ENCODE measurements at places on chromosomes 16 and 17.

GRCh38 chr17:72116661-72117521 lies 3.9 kb upstream of the SOX9 start:
- DNase-seq, result no peak

GRCh38 chr16:89873109-89873971 lies at the start of gene TCF25:
TSS of gene TCF25 (plus strand) at chr16:89873592. CDS start at chr16:89873668, 76 bp downstream.
- DNase-seq, result peak; percentile 77

- DNase-seq, result no peak
Observed at GRCh38 chr16:69796285-69797118, 34.4 kb downstream of the WWP2 start.

- DNase-seq, result no peak
Observed at GRCh38 chr16:84836234-84836647, 16.5 kb downstream of the CRISPLD2 start.

GRCh38 chr17:26809033-26809432 lies 484.9 kb upstream of the WSB1 start:
- no peak for DNase-seq

- no peak for DNase-seq
Observed at GRCh38 chr17:41284043-41284442, 8.5 kb downstream of the KRTAP9-7 start.

DNA sequence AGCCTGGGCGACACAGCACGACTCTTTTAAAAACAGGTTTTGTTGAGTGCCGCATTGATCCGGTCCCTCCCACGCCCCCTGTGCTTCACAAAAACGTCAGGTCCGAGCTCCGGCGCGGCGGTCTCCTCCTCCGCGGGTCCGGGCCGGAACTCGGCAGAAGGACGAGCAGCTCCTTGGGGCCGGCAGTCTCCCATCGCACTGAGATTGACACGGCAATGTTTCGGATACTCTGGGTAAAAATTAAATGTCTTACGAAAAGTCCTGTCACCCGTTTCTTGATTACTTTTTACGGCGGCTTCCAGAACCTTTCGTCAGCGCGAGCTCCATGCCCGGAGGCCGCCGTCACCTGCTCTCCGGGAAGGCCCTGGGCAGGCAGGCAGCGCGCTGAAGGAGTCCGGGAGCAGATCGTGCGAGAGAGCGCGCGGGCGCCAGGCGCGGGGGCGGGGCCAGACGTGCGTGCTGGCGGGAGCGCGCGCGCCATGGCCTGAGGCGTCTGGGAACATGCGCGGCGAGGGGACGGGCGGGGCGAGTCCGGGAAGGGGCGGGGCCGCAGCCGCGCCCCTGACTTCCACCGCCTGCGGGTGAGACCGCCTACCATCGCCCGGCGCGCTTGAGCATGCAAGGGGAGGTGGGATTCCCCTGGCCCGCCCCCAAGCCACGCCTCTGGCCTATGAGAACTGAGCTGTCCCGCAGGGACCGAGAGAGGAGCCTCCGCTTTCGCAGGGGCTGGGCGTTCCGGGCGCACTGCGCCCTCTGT lies 11.7 kb upstream of the SRL start:
- DNase-seq, result peak; percentile 100

DNA sequence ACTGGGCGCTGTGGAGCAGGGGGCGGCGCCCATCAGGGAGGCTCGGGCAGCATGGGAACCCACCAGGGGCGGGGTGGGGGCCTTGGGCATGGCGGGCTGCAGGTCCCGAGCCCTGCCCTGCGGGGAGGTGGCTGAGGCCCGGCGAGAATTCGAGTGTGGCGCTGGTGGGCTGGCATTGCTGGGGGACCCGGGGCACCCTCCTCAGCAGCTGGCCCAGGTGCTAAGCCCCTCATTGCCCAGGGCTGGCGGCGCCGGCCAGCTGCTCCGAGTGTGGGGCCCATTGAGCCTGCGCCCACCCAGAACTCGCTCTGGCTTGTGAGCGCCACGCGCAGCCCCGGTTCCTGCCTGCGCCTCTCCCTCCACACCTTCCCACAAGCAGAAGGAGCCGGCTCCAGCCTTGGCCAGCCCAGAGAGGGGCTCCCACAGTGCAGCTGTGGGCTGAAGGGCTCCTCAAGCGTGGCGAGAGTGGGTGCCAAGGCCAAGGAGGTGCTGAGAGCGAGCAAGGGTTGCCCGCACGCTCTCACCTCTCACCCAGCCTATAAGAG lies 5.9 kb downstream of the ALDH3A2 start:
- DNase-seq, result no peak

GRCh38 chr16:24504472-24505345 lies 34.7 kb upstream of the RBBP6 start:
- DNase-seq, result no peak

- no peak for DNase-seq
Observed at GRCh38 chr17:6780886-6781285, 4.9 kb downstream of the FBXO39 start.

GRCh38 chr17:21119247-21119918 lies 7.4 kb upstream of the DHRS7B start:
- DNase-seq, result peak; percentile 21

DNA sequence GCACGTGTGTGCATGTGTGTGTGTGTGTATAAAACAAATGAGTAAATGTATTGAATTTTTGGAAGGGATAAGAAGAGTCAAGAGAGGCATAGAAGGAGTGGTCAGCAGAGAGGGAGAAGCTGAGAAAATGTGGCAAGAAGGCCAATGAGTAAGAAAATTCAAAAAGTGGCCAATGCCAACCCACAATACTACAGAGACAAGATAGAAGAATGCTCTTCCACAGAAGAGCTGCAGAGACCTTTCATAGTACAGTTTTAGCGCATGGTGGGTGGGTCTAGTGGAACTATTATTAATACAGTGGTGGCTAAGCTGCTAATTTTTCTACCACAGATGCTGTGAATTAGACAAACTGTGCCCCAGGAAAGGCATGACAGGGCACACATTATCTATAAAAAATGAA lies 233.5 kb downstream of the NTN1 start:
- DNase-seq, result no peak

DNA sequence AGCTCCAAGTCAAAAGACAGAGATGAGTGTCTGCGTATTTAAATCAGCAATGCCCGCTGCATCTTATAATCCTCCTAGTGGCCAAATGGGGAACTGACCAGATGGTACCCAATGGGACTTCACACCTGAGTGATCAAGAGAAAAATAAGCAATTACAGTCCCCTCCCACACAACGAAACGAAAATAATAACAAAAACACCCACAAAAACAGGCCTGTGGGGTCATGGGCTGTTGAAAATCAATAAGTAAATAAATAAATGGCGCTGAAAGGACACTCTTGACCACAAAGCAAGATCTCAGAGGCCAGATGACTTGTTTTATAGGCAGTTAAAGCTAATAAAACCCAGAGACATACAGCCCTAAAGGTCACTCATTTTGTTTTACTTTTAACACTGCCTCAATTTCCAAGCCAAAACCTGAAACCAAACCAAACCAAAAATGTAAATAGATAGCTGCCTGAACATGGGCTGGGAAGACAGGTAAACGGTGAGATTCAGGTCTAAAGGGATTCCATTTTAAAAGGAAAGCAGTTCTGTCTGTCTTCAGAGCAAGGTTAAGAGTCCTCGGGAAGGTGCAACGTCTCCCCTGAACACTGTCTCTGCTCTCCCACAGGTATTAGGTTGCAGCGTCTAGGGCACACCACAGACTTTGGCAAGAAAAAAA lies 1.3 kb downstream of the ZNF821 start:
- DNase-seq, result peak; percentile 61

DNA sequence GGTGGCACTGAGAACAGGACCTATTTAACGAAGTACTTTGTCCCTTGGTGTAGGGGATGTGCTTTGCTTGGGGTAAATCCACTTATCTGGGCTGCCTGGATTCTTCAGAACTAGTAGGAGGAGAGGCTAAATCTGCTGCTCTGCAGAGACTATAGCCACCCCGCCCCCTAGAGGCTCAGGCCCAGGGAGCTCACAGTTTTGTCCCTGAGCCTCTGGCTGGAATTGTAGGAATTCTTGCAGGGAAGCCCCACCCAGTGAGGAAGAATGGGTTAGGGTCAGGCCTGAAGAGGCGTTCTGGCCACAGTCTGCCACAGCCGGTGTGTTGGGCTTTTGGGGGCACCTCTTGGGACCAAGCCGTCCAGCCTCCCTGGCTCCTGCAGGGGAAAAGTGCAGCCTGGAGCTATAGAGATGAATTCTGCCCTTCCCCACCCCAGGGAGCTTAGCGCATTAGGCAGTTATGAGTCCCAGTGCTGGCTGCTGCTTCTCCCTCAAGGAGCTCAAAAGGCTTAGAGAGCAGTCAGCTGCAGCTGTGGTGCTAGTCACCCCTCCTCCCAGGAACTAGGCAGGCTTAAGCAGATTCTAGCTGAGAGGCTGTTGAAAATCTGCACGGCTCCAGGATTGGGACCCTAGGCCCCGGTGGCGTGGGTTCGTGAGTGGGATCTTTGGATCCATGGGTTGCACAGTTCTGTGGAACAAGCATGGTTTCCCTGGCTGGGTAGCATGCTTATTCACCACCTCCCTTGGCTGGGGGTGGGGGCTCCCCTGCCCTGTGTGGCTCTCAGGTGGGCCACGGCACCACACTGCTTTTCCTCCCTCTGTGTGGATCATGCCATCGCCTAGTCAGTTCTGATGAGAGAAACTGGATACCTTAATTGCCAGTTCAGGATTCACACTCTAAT lies 237.4 kb upstream of the TOM1L1 start:
- no peak for DNase-seq

- DNase-seq, result no peak
Observed at GRCh38 chr16:35221482-35222185, 1762.2 kb downstream of the TP53TG3F start.

DNA sequence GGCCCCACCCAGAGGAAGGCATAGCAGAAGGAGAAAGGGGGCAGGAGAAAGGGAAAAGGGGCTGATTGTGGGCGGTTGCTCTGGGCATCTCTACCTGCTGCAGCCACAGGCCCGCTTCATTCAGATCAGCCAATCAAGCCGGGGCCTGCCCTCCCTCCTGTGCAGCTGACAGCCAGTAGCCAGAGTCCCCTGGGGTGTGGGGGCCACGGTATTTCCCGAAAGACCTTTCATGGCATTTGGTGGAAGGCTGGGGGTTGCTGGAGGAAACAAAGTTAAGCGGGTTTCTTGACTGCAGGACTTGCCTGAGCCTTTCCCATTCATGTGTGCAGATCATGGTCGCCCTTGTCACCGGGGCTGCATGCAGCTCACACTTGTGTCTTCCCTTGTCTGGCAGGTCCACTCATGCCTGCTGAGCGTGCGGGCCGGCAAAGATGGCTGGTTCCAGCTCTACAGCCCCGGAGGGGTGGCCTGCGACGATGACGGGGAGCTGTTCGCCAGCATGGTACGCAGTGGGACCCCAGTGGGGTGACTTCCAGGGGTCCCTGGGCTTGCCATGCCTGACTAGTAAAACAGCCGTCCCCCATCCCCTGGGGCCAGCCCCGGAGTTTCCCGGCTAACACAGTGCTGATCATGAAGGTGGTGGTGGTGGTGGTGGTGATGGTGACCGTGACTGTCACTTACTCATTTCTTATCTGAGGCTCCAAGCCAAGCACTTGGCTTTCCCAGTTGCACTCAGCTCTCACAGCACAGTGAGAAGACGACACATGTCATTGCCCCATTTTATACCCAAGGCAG lies 82.7 kb upstream of the PLCG2 start:
- DNase-seq, result no peak

- no peak for DNase-seq
Observed at GRCh38 chr16:25626172-25626571, 65.6 kb upstream of the HS3ST4 start.

DNA sequence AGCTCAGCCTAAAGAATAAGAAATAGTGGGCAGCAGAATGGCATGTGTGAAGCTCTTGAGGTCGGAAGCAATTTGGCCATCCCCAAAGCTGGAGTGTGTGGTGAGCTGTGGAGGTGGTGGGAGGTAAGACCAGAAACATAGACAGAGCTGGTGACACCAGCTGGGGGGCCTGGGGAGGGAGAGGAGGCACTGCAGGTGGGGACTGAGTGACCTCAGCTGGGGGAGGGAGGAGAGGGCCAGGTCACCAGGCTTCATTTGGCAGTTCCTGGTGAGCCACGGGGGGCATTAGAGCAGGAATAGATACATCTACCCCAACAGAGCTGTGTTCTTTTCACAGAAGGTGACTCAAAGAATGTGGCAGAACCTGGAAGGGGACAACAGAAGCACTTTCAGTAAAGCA lies 31.9 kb downstream of the WFDC1 start:
- no peak for DNase-seq

- no peak for DNase-seq
Observed at GRCh38 chr16:65068151-65068740, 53.6 kb downstream of the CDH11 start.

DNA sequence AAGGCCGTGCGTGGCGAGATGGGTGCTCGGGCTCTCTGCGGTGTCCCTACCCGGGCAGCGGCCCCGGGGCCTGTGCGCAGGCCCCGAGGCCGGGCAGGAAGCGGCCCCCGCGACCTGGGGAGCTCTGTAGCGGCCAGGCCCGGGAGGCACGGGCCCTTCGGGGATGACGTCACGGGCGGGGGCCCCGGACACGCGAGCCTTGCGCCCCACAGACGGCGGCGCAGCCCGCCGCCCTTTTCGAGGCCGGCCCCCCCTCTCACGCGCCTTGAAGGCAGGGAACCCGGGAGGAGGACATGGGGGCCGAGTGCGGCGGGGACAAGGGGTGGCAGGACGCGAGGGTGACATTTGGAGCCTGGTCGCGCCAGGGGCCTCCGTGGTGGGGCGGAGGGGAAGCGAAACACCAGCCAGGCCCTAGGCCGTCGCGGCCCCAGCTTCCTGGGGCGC lies 1.1 kb downstream of the RAI1 start:
- DNase-seq, result no peak

GRCh38 chr17:49055181-49055927 lies 58.2 kb downstream of the IGF2BP1 start:
- DNase-seq, result no peak

DNA sequence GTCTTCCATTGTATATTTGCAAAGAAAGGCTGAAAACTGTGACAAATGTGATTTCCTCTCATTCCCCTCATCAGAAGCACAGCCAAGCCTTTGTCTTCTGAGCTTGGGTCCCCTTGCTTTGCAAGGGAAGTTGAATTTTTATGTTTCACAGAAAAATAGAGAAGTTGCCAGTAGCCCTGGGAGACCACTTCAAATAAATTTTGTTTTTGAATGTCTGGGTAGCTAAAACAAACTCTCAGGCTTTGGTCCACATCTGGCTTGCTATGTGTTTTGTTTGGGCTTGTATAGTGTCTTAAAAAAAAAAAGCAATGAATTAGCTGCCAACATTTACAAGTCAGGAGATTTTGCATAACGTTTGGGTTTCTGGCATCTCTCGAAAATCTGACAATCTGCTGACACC lies 24.1 kb downstream of the PIK3R6 start:
- DNase-seq, result no peak

- no peak for DNase-seq
Observed at GRCh38 chr17:44536090-44536953, 21.0 kb upstream of the FZD2 start.

- DNase-seq, result no peak
Observed at GRCh38 chr17:80509311-80509710, 32.9 kb upstream of the NPTX1 start.

Measured in stimulated activated CD4-positive, alpha-beta T cell treated with anti-CD3 and anti-CD28 coated beads, TNF-alpha, amount 100 ng/mL, for 1 hour (primary cell).